ENCODE measurements at places on chromosomes 16 and 17. TPM values are rescaled to one million over a fixed set of nuclear protein-coding genes. Genes with fewer than 3 reads are reported as not detected.
A peak's percentile ranks its signal among the peaks of the same experiment; 100 is the strongest.

DNA sequence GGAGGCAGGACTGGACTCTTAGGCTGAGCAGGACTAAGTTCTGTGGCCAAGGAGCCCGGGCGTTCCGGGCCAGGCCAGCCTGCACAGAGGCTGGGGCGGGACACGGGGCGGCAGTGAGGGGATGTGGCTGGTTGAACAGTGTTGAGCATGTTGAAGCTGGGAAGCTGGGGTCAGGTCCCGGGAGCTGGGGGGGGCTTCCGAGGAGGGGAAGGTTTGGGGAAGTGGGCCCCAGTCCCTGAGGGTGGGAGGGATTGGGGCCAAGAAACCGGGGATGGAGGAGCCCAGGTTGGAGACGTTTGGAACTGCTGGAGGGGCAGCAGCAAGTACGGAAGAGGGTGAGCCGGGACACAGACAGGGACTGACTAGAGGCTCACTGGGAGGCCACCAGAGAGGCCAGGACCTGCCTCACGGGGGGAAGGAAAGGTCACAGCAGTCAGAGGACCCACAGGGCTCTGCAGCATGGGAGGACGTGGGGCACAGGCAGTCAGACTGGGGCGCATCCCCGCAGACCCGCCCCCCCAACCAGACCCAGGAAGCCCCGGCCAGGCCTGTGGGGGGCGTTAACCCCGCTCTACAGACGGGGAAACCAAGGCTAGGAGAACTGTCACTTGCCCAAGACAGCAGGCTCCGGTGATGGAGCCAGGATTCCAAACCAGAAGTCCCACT is 9.5 kb downstream of the TAX1BP3 start:
- no peak for DNase-seq

DNA sequence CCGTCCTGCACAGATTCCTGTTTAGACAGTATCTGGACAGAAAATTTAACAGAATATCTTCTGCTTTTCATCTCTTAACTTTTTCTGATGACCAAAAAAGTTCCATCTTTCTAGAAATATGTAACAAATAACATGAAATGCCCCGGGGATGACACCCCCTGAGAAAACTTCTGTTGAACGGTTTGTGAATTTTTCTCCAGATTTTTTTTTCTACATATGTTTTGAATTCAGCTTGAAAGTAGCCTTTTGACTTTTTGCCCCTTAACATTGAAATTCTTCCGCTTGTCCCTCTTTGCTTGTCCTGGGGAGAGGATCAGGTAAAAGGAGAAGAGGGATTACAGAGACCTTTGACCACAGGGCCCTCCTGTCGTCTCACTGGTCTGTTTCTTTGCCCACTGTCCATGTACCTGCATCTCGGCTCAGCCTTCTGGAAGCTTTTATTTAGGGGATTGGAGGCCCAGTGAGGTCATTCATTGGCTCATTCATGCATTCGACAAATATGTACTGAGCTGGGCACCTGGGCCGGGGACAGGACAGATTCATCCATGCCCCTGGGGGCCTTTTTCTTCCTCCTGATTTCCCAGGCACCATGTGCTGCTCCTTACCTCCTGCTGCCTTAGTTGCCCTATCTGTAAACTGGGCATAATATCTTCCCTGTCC is 19.6 kb upstream of the CPNE2 start:
- DNase-seq: no peak

DNA sequence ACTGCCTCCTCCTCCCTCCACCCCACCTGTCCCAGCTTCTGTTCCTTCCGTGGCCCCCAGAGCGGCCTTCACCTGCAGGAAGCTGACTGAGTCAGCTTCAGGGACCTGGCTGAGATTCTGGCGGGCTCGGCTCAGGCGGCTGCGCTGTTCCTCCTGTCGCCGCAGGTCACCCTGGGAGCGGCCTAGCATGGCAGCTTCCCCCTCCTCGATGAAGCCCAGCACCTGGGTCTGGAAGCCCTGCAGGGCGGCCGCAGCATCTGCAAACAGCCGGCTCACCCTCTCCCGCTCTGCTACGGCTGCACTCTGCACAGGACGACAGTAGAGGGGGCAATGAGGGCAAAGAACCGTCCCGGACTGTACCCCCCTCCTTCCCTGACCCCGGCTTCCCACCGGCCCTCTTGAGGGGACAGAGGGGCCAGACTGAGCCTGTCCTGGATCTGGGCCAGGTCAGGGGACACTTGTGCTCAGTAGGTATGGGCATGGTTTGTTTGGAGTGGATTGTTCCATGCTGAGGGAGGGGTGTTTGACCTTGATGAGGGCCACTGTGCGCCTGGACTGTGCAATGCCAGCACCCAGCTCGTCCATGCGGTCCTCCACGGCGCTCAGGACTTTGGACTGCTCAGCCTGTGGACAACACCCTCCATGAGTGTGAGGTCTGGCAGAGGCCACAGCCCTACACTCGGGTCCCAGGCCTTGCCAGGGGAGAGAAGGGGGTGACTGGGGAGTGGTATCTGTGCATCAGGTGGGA is 2.0 kb downstream of the TRIM47 start:
- DNase-seq: no peak

Gene SLC6A2
- polyA plus RNA-seq: 0.10 TPM

- peak; percentile 95 for DNase-seq
Measured at GRCh38 chr17:10198509-10199249, at the start of gene GAS7. TSS of gene GAS7 (minus strand) at chr17:10198606.

DNA sequence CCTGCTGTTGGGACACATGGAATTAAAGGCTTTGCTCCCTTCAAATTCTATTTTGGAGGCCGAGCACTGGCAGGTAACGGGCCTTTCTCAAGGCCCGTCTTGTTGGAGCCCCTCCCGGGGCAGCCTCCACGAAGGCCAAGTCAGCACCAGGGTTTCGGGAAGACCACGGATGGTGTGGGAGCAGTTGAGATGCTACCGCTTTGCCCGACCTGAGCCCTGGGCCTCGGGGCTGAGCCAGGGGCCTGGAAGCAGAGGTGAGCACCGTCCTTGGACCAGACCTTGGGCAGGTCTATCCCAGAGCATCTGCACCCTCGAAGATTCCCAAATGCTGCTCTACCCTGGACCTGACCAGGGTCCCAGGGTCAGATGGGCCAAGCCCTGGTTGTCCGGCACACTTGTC is 23.0 kb downstream of the C17orf100 start:
- no peak for DNase-seq

- DNase-seq: no peak
Measured at GRCh38 chr17:48441231-48441711, 11.3 kb upstream of the SKAP1 start.

- no peak for DNase-seq
Measured at GRCh38 chr16:1258906-1259759, 3.3 kb downstream of the TPSD1 start.

DNA sequence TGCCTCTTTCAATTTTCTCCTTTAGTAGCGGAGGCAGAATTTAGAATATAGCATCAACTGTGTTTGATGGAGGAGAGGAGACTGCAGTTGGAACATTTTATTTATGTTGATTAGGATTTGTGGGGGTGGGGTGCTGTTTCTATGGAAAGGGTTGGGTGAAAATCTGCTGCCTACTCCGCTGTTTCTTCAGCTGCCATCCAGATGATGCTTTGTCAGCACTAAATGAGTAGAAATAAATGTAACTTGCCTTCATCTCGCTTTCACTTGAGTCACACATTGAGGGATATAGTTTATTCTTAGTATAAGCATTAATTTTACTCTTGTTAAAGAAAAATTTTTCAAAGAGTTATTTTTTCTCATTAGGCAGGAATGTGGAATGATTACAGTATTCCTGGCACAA is 42.1 kb downstream of the ABHD15 start:
- no peak for DNase-seq

Measured in left lung (tissue), 14 donors.